ENCODE measurements at places on chromosomes 16 and 17.
A peak's percentile ranks its signal among the peaks of the same experiment; 100 is the strongest.

DNA sequence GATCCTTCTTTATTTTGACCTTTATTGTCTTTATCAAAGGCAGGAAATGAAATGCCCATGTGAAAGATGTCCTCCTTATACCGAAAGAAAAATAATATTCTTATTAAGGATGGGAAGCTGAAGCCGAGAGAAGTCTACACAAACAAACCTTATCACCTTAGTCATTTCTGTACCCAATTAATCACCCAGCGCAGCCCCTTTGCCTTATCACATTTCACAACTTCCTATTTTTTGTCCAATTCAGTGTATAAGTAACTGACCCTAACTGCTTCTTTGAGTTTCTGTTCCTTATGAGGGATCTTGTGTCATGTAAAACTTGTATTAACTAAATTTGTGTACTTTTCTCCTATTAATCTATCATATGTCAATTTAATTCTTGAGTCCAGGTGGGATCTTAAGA is 16.4 kb upstream of the CCL23 start:
- no peak for DNase-seq

- DNase-seq = no peak
Measured at GRCh38 chr16:11060842-11061241, 116.5 kb downstream of the CLEC16A start.

DNA sequence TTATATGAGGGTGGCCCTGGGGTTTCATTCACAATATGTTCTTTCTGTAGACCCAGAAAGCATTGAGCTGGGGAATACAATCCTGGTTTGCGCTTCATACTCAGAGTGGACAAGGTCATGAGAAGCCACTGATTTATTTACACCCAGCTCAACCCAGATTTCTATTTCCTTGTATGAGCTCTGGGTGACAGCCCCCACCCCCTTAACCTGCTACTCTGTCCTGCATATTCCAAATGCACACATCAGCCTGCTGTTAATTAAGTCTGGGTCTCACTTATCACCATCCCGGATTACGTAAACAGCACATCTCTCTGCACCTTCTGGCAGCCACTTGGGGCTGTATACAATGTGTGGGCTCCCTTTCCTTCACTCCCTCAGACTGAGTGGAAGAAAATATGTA is 102.4 kb downstream of the DNAH9 start:
- DNase-seq = no peak

DNA sequence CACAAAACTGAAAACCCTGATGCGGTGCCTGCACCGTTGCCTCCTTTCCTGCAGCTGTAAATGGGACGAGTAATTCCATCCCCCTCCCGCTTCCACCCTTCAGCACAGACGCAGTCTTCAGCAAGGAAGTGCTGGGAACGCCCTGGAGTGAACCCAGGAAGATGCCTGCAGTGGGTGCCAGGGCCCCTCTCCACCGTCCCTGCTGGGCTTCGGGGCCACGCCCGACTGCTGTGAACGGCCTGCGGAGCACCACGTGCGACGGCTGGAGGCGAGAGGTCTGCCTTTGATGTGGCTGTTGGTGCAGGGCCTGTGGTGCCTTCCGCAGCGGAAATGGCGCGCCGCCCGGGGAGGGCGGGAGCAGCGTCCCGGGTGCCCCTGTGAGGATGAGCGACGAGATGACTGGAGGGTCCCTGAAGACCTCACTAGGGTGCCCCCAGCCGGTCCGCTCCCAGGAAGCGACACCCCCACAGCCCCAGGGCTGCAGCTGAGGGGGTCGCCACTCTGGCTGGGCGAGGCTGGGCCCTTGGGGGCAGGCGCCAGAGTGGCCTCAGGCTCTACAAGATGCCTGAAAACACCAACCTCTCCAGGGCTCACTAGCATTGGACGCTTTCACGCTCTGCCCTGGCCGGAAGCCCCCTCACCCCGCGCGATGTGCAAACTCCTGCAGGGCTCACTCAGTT is 749 bp upstream of the MC1R start:
- peak; percentile 82 for DNase-seq

- DNase-seq = no peak
Measured at GRCh38 chr17:13523164-13523563, 78.6 kb downstream of the HS3ST3A1 start.

DNA sequence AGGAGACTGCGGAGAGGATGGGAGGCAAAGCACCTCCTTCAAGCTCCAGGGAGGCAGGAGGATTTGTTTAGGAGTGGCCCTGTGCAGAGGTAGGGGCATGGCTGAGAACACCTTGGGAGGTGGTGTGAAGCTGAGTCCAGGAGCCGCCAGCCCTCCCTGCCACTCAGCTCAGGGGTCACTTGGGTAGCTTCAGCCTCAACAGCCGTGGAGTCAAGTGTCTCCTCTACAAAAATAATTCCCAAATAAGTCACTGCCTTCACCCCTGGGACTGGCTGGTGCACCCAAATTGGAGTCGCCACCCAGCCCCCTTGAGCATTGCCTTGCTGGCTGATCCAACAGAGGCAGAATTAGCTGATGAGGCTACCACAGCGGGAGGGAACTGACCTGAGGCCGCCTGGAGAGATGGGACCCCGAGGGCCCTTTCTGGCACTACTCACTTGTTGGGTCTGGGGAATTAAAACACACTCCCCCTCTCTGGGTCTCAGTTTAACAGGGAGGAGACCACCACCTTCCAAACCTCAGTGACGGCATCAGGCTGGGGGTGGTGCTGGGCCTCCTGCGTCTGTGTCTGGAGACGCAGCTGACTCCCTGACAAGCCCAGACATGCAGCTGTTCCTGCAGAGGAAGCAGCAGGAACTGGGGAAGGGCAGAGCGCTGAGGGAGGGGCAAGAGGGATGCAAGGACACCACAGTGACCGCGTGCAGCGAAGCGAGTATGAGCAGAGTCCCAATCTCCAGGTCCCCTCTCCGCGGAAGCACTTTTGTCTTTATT is 87.9 kb upstream of the TOB1 start:
- DNase-seq = peak; percentile 71

DNA sequence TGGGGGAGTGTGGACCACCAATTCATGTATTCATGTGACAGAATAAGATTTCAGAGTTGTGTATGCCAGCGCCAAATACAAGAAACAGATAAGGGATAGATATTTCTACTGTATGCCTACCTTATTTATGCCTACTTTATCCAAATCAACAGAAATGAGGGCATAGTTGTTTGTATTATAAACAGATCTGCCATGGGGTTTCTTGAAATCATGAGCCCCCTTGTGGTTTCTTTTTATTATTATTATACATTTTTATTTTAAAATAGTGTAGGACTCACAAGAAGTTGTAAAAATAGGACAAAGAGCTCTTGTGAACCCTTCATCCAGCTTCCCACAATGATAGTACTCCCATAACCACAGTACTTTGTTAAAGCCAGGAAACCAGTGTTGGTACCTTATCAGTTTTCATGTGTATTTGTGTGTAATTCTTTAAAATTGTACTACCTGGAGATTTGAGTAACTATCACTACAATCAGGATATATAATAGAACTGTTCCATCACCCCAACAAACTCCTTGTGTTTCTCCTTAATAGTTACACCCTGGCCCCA is 229.4 kb downstream of the CCDC182 start:
- no peak for DNase-seq

DNA sequence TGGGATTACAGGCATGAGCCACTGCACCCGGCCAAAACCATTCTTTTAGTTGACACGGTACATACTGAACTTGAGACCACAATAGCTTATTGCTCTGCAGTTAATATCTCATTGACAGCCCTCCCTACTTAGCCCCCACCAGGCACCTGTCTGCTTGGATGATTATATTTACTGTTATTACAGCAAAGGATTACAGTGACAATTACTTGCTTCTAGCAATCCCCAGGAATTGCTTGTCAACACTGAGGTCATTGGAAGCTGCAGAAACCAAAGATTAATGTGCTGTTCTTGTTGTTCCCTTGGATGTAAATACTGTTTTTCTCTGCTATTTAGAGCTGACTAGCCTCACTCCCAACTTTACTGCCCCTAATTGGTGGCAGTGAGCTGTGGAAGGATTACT is 211.2 kb downstream of the LGALS9B start:
- DNase-seq = no peak

DNA sequence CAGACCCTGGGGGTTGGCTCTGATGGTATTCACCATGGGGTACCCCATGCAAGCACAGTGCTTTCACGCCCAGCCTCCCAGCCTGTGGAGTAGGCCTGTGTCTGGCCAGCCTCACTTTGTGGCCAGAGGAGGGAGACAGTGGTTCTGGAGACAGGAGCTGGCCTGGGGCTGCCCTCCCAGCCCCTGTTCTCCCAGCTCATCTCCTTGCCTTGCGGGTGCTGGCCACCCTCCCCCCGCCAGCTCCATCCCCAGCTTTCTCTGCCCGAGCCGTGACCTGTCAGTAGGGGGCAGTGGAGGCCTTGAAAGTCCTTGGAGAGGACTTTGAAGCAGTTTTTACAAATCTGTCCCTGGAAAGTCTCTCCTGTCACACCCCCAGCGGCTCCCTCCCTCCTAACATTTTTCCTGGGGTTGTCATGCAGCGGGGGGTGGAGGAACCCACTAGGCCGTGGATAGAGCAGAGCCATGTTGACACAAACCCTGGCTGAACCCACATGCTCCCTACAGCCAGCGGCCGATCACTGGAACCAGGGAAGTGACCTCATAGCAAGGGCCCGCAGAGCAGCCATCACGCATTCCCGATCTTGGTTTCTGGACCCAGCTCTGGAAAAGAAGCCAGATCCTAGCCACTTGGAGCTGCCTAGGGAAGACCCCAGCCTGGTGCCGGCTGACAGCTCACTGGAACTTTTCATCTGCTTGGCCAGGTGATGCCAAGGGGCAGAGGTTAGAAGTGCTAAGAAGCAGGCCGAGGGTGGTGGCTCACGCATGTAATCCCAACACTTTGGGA is 289.4 kb downstream of the SEC14L1 start:
- DNase-seq = peak; percentile 99

DNA sequence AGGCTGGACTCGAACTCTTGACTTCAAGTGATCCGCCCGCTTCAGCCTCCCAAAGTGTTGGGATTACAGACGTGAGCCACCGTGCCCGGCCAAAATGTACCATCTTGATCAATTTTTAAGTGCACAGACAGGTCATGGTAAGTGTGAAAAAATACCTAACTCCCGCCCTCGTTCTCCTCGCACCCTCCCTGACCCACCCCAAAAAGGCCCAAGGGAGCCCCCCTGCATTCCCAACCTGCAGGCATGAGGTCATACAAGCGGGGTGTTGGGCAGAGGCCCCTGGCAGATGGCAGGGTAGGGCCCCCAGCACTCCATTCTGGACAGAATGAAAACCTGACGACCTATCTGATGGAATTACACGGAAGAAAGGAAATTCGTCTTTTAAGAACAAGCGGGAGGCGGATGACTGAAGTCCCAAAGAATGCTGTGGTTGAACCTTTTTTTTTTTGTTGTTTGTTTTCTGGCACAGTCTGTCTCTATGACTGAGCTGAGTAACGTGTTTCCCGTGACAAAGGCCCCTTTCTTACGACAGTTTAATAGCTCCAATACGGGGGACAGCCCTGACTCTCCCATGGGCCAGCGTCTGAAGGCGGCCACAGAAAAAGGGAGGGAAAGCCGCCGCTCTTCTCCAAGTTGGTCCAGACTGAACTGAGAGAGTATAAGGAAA is 376.4 kb downstream of the SLC39A11 start:
- DNase-seq = peak; percentile 96

- DNase-seq = no peak
Measured at GRCh38 chr17:37714897-37715296, 30.0 kb downstream of the HNF1B start.

- DNase-seq = no peak
Measured at GRCh38 chr16:67678354-67679023, 11.9 kb downstream of the C16orf86 start.

DNA sequence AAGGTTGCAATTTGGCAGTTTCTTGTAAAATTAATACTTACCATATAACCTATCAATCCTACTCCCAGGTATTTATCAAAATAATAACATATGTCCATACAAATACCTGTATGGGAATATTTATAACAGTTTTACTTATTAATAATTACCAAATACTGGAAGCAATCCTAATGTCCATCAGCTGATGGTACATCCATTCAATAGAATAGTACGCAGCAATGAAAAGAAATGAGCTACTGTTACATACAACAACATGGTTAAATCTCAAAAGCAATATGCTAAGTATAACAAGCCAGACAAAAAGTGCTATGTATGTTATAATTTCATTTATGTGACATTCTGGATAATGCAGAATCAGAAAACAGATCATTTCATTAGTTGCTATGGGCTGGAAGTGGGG is 1.2 kb downstream of the HYDIN start:
- no peak for DNase-seq

DNA sequence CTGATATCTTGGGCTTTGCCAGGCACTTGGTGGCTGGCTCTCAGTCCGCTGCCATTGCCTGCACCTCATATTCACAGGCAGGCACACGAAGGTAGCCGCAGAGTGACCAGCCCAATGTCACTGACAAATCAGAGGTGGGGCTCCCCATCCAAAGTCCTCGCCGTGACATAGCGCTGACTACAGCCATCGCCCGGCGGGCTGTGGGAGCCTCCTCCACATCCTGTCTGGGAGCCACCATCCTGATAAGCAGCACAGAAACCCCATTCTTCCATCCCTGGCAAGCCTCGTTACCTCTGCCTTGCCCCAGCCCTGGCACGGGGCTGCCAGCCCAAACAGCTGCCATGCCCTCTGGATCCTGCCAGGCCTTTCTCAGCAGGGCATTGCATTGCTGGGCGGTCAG is 437.8 kb downstream of the SLC39A11 start:
- no peak for DNase-seq

DNA sequence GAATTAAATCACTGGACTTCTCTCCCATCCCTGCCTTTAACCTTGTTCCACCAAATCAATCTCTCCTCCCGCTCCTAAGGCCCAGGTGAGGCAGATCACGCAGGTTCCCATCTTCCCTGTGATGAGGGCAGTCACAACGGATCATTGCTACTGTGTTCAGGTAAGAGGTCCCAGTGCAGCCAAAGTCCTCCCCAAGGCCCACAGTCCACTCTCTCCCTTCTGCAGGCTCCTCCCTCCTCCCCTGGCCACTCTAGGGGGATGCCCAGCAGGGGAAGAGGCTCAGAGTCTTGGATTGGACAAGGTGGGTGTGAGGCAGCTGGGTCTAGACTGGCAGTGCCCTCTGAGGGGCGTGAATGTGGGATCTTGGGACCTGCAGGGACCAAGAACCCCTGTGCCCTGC is 2.6 kb upstream of the ADGRG3 start:
- no peak for DNase-seq

- DNase-seq = no peak
Measured at GRCh38 chr17:31841850-31842194, 17.2 kb downstream of the COPRS start.

- peak; percentile 79 for DNase-seq
Measured at GRCh38 chr16:12170103-12171040, 193.8 kb downstream of the SNX29 start.

DNA sequence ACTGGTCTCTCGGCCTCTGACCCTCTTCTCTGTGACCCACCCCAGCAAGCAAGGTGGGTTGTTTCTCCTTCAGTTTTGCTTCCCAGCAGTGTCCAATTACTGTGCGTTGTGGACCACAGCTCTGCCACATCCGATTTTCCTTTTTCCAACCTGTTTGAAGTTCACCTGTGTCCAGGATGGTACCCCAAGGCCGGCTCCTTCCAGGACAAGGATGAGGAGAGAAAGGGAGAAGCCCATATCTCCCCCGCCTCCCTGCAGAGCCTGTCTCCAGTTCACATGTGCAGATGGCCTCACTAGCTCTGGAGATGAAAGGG is 13.5 kb downstream of the NMRAL1 start:
- no peak for DNase-seq
